Stimulated activated CD8-positive, alpha-beta memory T cell treated with anti-CD3 and anti-CD28 coated beads, Interleukin-7, amount 100 ng/mL, for 1 hour (primary cell): ENCODE measurements at places on chromosomes 3 and 15.

GRCh38 chr3:105798381-105798934 lies 70.4 kb downstream of the CBLB start:
- DNase-seq: no peak

DNA sequence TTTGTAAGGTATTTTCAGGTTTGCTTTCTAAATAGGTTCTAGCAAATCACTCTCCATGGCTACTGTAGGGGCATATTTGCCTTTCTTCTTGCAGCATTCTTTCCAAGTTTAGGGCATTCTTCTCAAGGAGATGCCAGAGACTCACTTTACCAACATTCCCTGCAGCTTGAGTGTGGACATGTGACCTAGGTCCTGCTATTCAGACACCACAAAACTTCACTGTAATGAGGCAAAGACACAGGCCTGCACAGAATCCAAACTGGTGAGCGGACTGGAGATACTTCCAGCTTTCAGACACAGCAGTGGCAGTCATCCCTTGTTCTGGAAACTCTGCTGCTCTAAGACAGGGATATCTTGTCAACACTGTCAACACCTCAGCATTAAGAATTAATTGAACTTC lies 146.4 kb upstream of the PFN2 start:
- DNase-seq: no peak

DNA sequence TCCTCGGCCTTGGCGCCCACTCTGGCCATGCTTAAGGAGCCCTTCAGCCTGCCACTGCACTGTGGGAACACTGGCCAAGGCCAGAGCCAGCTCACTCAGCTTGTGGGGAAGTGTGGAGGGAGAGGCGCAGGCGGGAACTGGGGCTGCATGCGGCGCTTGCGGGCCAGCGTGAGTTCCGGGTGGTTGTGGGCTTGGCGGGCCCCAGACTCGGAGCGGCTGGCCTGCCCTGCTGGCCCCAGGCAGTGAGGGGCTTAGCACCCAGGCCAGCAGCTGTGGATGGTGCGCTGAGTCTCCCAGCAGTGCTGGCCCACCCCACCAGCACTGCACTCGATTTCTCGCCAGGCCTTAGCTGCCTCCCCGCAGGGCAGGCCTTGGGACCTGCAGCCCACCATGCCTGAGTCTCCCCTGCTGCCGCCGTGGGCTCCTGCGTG lies 13.1 kb upstream of the UBP1 start:
- no peak for DNase-seq

DNA sequence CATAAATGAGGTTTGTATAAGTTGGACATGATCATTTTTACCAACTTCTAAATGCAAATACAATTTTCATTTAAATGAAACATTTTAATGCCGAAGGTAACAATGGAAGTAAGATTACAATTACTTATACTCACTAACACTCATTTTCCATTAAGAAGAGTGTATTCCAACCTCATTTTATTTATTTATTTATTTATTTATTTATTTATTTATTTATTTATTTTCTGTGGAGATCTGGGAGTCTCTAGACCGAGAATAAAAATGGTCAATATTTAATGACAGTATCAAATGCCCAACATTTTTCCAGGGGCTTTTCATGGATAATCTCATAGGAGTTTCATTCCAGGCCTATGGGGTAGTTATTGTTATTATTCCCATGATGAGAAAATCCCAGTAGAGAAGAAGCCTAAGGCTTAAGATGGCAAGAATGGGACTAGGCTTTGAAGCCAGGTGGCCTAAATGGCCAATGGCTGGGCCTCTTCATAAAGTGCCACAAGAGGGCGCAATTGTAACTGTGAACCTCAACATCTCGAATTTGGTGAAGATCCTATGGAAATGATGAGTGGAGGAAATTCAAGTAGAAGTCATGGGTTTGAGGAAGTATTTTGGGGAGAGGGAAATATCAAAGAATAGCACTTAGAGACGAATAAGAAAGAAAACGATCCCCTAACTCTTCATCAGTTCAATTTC lies 21.3 kb downstream of the VGLL3 start:
- DNase-seq: no peak

- no peak for DNase-seq
These were observed 289.1 kb upstream of the AZI2 start for GRCh38 chr3:28637742-28638141.

- DNase-seq: no peak
These were observed 198.6 kb downstream of the VGLL3 start for GRCh38 chr3:86792316-86792715.

GRCh38 chr3:112681822-112682325 lies 40.9 kb upstream of the CCDC80 start:
- no peak for DNase-seq

DNA sequence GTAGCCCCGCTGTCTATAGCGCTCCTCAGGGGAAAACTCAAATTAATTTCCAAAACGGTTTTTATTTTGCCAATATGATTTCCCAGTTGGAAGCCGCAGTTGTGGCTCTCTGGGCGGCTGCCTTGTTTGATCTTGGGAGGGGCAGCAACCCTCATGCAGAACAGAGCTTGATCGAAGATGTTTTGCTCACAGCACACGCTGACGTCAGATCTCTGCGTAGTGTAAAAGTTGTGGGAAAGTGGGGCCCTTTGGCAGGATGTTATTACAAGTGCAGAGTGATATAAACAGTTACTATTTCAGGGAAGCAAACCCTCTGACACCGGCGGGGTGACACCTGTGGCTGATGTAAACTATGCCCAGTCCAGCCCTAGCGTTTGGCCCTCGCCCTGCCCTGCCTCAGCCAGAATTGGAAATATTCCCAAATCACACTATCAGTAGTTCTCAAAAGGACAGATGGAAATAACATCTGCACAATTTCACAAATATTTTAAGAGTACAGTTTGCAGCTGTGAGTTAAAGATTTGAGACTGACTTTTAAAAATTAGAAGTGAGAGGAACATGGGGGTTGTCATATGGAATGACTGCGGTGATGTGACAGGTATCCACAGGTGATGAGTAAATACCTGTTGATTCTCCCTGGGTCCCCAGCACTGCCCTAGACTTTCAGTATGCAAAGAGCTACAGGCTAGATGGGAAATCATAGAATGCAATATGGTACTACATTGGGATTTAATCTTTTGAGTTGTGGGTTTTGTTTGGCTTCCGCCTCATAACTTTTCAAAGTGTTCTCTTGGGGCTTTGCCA lies 1.7 kb downstream of the SYNM start:
- no peak for DNase-seq

- no peak for DNase-seq
These were observed 15.7 kb upstream of the GXYLT2 start for GRCh38 chr3:72872183-72872582.

GRCh38 chr3:133293397-133294110 lies 106.3 kb upstream of the BFSP2 start:
- DNase-seq: no peak

- DNase-seq: no peak
These were observed 1114.0 kb upstream of the GBE1 start for GRCh38 chr3:82875401-82875800.

- no peak for DNase-seq
These were observed 7.5 kb downstream of the C3orf22 start for GRCh38 chr3:126551121-126551838.

DNA sequence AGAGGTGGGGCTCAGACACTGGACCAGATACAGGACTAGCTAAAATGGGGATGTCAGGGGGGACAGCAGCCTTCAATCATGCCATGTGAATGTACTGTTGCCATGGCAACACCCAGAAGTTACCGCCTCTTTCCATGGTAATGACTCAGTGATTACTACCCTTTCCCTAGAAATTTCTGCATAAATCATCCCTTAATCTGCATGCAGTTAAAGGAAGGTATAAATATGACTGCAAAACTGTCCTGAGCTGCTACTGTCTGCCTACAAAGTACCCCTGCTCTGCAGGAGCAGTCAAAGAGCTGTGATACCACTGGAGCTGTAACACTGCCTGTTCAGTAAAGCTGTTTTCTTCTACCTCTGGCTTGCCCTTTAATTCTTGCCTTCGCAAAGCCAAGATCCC lies 168.2 kb downstream of the PEAK1 start:
- no peak for DNase-seq

GRCh38 chr3:87121856-87122255 lies 105.3 kb upstream of the CHMP2B start:
- DNase-seq: no peak

GRCh38 chr15:77582763-77583162 lies 49.9 kb downstream of the LINGO1 start:
- no peak for DNase-seq

- no peak for DNase-seq
These were observed 575.1 kb downstream of the FOXP1 start for GRCh38 chr3:71008350-71008935.

DNA sequence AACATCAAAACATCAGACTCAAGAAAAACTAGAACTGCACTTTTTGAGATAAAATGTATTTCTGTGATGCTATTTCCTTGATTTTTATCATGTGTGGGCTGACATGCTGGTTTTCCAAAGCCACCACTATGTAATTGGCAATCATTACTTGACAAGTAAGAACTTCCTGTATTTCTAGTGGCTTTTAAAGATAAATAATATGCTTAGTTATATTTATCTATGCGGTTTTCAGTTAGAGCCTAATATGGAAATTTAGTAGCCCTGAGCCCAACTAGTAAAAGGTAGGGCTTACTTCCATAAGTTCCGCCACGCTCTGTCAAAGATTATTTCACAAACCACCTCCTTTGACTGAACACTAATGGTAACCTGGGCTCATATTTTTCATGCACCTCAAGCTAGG lies 91.6 kb downstream of the PPARG start:
- DNase-seq: no peak

- no peak for DNase-seq
These were observed 3.6 kb downstream of the FAM107A start for GRCh38 chr3:58573640-58574039.

DNA sequence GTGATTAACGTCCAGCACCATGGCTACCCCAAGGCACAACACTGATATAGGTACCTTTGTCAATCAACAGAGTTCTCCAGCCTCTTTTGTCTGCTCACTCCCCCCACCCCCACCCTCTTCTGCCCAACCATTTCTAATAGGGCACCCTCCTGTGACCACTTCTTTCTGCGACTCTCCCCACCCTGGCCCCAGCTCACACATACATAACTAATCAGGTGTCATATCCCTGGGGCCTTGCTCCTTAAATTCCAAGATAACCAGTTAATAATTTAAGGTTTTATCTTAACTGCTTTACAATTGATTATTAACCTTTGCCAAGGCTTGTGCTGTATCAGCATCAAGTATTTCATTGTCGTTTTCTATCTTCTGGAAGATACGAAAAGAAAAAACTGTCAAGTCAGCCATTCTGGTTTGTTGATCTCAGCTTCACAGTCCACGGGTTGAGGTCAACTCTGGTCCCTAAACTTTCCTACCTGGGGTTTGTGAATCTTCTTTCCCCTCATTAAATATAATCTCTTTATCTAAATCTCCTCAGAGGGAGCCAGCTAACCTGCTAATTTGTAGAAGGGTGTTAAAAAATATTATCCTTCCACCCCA lies 27.3 kb upstream of the SLC28A2 start:
- no peak for DNase-seq

- no peak for DNase-seq
These were observed 149.6 kb downstream of the OPA1 start for GRCh38 chr3:193742628-193743027.

DNA sequence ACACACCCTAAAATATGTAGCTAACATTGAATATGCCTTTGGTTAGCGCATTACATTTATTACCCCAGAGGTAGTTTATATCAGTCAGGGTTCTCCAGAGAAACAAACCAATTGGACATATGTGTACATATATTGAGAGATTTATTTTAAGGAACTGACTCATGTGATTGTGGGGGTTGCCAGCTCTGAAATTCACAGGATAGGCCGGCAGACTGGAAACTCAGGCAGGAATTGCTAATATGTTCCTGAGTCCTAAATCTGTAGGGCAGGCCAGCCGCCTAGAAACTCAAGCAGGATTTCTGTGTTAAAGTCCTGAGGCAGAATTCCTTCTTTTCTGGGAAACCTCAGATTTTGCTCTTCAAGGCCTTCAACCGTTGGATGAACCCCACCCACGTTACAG lies 189.7 kb downstream of the CDIN1 start:
- no peak for DNase-seq

DNA sequence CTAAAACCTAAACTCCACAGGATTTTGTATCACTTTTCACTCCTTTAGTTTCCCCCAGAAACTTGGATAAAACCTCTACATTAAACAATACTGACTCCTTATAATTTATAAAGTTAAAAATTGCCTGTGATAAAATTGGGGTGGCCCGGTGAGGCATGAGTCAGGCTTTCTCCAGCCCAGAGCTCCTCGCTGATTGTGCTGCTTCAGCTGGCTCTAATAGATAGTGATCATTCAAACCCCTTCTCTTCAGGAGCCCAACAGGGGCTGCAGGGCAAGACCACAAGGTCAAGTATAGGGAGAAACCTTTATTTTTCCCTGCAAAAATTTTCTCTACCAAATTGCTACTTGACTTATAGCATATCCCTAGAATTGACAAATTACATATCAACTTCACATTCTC lies 308.2 kb downstream of the PLCL2 start:
- DNase-seq: no peak

DNA sequence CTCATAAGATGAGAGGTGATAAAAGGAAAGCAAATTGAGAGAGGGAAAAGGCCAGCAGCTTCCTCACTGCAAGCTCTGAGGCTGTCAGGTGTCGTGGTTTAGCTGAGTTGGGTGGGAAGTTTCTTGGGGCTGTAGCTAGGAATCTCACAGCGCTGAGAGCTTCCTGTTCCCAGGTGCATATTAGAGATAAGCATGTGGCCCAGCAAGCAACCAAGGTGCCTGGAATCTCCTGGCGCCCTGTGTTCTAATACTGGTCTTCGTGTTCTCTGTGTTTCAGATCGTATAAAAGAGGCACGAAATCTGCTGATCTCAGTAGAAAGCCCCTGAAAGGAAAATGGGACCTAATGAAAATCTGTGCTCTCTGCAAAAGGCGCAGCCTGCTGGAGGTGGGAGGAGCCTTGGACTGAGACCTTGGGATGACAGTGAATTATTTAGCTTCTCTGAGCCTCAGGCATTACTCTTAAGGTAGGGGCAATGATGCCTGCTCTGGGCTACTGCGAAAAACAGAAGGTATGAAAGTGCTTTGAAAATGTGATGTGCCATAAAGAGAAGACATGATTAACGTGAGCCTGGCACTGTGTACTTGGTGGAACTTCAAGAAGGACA lies 499.9 kb downstream of the TBL1XR1 start:
- DNase-seq: no peak

DNA sequence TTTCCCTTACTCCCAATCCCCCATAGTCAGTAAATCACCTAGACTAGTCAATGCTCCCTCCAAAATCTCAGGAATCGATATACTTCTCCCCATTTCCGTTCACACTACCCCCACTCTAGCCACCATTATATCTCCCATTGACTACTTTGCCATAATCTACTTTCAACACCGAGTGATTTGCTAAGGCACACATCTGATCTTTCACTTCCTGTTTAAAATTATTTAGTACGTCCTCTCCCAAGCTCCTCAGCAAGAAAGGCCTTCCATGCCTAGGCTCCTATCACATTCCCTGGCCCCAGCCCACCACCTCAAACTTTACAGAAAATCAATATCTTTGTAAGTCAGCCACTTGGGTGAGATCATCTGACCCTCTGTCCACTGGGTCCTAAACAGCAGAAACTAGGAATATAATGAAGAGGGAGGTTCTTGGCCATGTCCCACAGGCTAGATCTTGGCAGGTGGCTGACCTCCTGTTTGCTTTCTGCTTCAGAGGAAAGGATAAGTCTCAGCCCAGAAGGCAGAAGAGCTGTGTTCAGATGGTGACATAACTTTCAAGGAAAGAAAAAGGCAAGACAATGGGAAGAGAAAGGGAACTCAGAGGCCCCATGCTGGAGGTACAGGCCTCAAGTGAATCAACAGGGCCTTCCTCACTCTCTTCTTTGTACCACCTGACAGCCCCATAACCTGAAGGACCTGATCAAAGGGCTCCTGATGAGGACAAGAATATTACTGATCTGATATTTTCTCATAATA lies 103.0 kb downstream of the RPL22L1 start:
- DNase-seq: no peak
